Muscle of leg (tissue), 16 donors: ENCODE measurements at places on chromosomes 6 and 20. TPM values are rescaled to one million over a fixed set of nuclear protein-coding genes. Genes with fewer than 3 reads are reported as not detected.

- DNase-seq = no peak
These were observed 46.8 kb downstream of the C6orf15 start for GRCh38 chr6:31065556-31065955.

- peak; percentile 91 for DNase-seq
These were observed 25.7 kb upstream of the BTBD3 start for GRCh38 chr20:11891776-11892545.

DNA sequence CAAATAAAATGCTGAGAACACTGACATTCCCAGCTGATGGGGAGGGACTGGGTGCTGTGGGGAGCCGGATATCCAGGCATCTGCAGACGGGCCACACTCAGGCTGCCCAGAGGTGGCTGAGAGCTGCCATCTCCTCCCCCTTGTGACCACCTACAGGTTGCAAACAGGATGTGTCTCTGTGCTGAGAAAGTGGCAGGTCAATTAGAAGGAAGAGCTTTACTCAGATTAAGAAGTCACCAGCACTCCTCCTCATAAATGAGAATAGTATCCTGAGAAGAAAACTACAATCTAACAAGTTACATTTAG lies 63.0 kb downstream of the HUS1B start:
- DNase-seq = no peak

The ADGRF5 gene
- total RNA-seq = 28.5 TPM
